ENCODE measurements at places on chromosomes 12 and 14.

- H3K4me1 ChIP-seq = peaks cover 41% of the 10 kb centered on the region
- DNase-seq = no peak
- peak overlapping the region; percentile 96 for H3K27ac ChIP-seq
- H3K4me3 ChIP-seq = no peak overlapping the region
- H3K36me3 ChIP-seq = no peaks in the 10 kb centered on the region
Observed at GRCh38 chr12:6222078-6222654, 22.0 kb downstream of the CD9 start.

- H3K36me3 ChIP-seq = no peaks in the 10 kb centered on the region
- no peaks in the 10 kb centered on the region for H3K27me3 ChIP-seq
- no peak for DNase-seq
- H3K27ac ChIP-seq = no peak overlapping the region
Observed at GRCh38 chr14:90533591-90534021, 136.8 kb downstream of the CALM1 start.

- no peak overlapping the region for H3K27ac ChIP-seq
- H3K4me1 ChIP-seq = no peaks in the 10 kb centered on the region
- no peaks in the 10 kb centered on the region for H3K27me3 ChIP-seq
- DNase-seq = no peak
- no peaks in the 10 kb centered on the region for H3K36me3 ChIP-seq
Observed at GRCh38 chr14:96484399-96484798, 17.8 kb upstream of the PAPOLA start.

- H3K27ac ChIP-seq = no peak overlapping the region
- no peaks in the 10 kb centered on the region for H3K27me3 ChIP-seq
- no peaks in the 10 kb centered on the region for H3K36me3 ChIP-seq
- DNase-seq = no peak
- H3K4me3 ChIP-seq = no peak overlapping the region
Observed at GRCh38 chr12:56261503-56262232, 3.5 kb upstream of the ANKRD52 start.

DNA sequence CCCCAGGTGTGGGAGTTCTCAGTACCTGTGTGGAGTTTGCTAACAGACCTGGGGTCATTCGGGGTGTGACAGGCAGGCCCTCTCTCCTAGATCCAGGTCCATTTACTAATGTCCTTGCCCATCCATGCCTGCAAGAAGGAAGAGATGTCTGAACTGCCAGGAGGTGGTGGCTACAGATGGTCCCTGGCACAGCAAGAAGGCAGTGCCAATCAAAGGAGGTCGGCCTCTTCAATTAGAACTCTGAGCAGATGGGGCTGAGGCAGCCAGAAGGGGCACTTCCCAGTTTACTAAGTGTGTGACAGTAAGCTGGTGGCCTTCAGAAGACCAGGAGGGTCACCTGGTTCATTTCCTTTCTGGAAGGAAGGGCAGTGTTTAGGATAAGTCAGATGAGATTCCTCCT lies 202.5 kb downstream of the CACNA1C start:
- no peaks in the 10 kb centered on the region for H3K36me3 ChIP-seq
- no peaks in the 10 kb centered on the region for H3K27me3 ChIP-seq
- H3K4me3 ChIP-seq = no peak overlapping the region
- DNase-seq = no peak
- no peak overlapping the region for H3K27ac ChIP-seq

- H3K4me1 ChIP-seq = no peaks in the 10 kb centered on the region
- H3K27ac ChIP-seq = no peak overlapping the region
- no peak for DNase-seq
- no peak overlapping the region for H3K4me3 ChIP-seq
- H3K36me3 ChIP-seq = no peaks in the 10 kb centered on the region
- H3K27me3 ChIP-seq = no peaks in the 10 kb centered on the region
Observed at GRCh38 chr12:77973579-77973978, 142.9 kb downstream of the NAV3 start.

- H3K4me1 ChIP-seq = peaks cover 7% of the 10 kb centered on the region
- no peak for DNase-seq
- H3K36me3 ChIP-seq = no peaks in the 10 kb centered on the region
- H3K4me3 ChIP-seq = no peak overlapping the region
Observed at GRCh38 chr14:92982956-92983355, 60.0 kb downstream of the CHGA start.

- H3K4me3 ChIP-seq = no peak overlapping the region
- no peaks in the 10 kb centered on the region for H3K4me1 ChIP-seq
- no peaks in the 10 kb centered on the region for H3K27me3 ChIP-seq
- H3K27ac ChIP-seq = no peak overlapping the region
- DNase-seq = no peak
Observed at GRCh38 chr12:89762498-89763170, 54.0 kb upstream of the ATP2B1 start.

GRCh38 chr14:67917006-67917405 lies 97.4 kb downstream of the RAD51B start:
- no peak overlapping the region for H3K27ac ChIP-seq
- H3K4me1 ChIP-seq = no peaks in the 10 kb centered on the region
- H3K36me3 ChIP-seq = no peaks in the 10 kb centered on the region

DNA sequence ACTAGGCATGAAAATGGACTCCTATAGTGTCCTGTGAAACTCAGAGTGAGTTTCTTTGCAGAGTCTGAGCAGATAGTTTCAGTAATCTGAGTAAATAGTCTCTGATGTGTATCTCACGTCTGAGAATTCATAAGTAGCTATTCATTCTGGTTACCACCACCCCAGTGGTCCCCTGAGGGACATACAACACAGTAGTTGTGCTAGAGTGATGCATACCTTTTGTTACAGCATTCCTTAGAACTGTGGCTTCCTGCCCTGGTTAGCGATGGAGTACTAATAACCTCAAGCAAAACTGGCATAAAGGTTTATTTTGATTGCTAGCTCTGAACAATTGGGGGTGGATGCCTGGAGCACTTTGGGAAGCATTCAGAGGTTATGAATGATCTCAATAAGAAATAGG lies 114.7 kb downstream of the DAAM1 start:
- H3K27ac ChIP-seq = no peak overlapping the region
- peak; percentile 32 for DNase-seq
- H3K4me1 ChIP-seq = no peaks in the 10 kb centered on the region
- H3K27me3 ChIP-seq = no peaks in the 10 kb centered on the region
- no peak overlapping the region for H3K4me3 ChIP-seq

GRCh38 chr12:94261786-94262185 lies 113.4 kb downstream of the PLXNC1 start:
- no peaks in the 10 kb centered on the region for H3K27me3 ChIP-seq
- no peaks in the 10 kb centered on the region for H3K36me3 ChIP-seq
- H3K4me1 ChIP-seq = peaks cover 2% of the 10 kb centered on the region
- H3K27ac ChIP-seq = peak overlapping the region; percentile 95

DNA sequence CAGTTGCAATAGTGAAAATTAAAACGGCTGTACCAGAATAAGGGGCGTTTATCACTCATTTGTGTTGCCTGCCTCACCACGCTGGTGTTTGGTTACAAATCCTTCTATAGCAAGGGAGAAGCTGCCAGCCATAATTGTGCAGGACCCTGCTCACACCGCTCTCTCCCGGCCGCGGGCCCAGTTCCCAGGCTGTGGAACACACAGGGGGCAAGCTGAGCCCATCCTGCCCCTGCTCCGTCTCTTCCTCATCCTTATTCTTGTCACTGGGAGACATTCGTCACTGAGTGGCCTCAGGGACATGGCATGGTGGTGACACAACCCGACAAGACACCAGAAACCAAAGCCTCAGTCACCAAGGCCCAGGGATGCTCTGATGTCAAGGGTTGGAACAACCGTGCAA lies 116.3 kb upstream of the FKBP4 start:
- H3K27me3 ChIP-seq = no peaks in the 10 kb centered on the region
- peak; percentile 22 for DNase-seq
- no peaks in the 10 kb centered on the region for H3K36me3 ChIP-seq
- H3K27ac ChIP-seq = no peak overlapping the region
- H3K4me3 ChIP-seq = no peak overlapping the region

GRCh38 chr12:31727192-31727591 lies 1.6 kb downstream of the AMN1 start:
- H3K27ac ChIP-seq = no peak overlapping the region
- H3K36me3 ChIP-seq = no peaks in the 10 kb centered on the region
- H3K4me3 ChIP-seq = no peak overlapping the region
- DNase-seq = no peak
- H3K27me3 ChIP-seq = no peaks in the 10 kb centered on the region

DNA sequence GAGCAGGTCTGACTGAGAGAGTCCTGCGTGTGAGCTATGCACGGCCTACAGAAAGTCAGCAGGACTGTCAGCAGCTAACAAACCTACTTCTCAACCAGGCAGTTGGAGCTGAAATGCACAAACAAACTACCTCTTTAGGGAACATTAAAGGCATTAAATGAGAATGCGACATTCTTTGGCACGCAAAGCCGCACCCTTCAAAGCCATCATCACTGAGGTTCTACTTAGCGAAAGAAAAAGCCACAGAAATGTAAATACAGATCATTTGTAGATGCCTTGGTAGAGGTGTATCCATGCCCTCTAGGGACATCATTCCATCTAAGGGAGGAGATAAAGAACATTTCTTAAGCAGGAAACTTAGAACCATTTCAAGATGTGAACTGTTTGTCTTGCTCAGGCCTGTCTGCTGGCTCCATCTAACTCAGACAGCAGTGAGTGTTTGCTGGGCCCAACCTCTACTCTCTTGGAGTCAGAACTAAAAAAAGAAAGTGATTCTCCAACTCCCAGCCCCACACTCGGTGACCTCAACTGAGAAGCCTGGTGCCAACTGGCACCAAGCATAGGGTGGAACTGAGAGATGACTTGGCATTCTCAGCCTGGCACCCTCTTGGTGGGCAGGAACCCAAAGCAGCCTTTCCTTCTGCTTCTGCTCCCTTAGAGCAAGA lies 63.5 kb upstream of the MBIP start:
- no peaks in the 10 kb centered on the region for H3K4me1 ChIP-seq
- H3K27me3 ChIP-seq = no peaks in the 10 kb centered on the region
- peak overlapping the region; percentile 15 for H3K27ac ChIP-seq
- no peaks in the 10 kb centered on the region for H3K36me3 ChIP-seq

DNA sequence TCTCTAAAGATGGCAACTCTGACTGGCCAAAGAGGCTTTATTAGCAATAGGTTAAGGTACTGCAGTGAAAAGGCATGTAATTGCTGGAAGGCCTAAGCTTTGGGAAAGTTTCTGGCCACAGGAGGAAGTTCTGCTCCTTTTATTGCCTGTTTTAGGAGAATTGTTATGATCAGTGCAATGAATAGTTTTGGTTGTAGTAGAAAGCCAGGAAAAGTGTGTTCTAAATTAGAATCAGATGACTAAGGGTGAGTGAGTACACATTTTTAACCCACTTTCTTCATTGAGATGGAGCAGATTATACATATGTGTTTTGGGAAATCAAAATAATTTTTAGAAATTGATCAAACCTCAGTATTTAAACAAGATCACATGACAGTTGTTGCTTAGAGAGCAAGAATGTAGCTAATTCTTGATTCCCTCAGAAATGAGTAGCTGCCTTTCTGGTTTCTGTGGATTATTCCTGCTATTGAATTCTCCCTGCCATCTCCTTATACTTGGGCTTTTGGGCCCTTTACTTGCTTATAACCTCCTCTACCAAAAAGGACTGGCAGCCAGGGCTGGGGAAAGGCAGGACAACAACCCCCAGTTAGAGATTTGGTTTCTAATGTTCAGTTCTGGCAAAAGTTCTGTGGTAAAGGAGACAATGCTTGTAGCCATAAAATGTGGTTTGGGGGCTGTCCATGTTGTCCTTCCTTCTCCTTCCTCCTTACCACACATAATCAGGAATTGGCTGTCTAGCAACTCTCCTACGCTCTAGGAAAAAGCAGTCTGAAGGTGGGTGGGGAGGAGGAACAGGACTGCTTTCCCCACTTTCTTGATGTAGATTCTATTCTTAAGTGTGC lies 217.1 kb downstream of the SLC38A4 start:
- no peak overlapping the region for H3K4me3 ChIP-seq
- H3K27me3 ChIP-seq = no peaks in the 10 kb centered on the region
- H3K4me1 ChIP-seq = no peaks in the 10 kb centered on the region
- no peak for DNase-seq

GRCh38 chr12:121246893-121247557 lies 37.1 kb downstream of the P2RX4 start:
- no peaks in the 10 kb centered on the region for H3K36me3 ChIP-seq
- no peaks in the 10 kb centered on the region for H3K27me3 ChIP-seq
- H3K4me3 ChIP-seq = no peak overlapping the region
- no peak overlapping the region for H3K27ac ChIP-seq

DNA sequence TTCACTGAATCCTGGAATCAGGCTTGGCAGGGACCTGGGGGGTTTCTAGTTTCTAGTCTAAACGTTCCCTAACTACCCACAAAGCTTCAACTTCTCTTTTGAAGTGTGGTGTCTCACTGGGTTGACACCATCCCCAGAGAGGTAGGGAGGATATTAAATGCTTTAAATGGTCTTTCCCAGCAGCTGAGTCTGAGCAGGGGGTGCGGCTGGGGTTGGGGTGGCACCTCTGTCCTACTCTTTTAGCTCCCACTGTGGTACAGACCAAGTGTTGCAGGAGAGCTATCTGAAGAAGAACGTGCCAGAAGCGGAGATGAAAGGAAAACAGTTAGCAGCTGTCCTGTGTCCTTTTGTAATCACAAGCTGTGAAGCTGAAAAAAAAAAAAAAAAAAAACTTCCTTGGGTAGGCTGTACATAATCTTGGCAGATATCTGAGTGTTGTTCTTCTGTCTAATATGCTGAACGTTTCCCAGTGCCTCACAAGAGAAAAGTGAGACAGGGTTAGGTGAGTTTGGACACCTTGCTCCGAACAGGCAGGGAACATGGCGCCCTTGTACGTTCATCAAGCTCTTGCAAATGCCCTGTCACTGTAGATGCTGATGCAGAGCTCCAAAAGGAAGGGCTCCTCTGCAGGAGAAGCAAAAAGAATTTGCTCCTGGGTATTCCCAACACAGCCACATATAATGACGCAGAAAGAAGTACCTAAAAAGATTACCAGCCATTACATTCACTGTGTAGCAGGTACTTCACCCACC lies 447.2 kb downstream of the APAF1 start:
- no peak overlapping the region for H3K27ac ChIP-seq
- no peaks in the 10 kb centered on the region for H3K36me3 ChIP-seq
- H3K4me1 ChIP-seq = no peaks in the 10 kb centered on the region
- no peaks in the 10 kb centered on the region for H3K27me3 ChIP-seq

DNA sequence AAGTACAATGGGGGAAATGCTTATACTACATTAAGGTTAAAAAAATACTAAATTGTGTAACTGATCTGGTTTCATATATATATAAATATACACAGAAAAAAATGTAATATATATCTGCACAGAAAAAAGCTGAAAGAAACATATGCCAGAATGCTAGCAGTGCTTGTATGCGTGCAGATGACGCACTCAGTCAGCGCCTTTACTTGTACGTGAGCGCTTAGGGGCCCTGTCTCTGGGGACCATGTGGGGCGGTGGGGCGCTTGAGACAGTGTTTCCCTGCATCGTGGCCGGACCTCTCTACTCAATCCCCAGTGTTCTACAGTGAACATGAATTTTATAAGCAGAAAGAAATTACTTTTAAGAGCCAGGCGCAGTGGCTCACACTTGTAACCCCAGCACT lies 7.0 kb downstream of the ANKRD9 start:
- no peak overlapping the region for H3K4me3 ChIP-seq
- no peaks in the 10 kb centered on the region for H3K36me3 ChIP-seq
- H3K27ac ChIP-seq = no peak overlapping the region
- H3K27me3 ChIP-seq = no peaks in the 10 kb centered on the region
- H3K4me1 ChIP-seq = no peaks in the 10 kb centered on the region

- H3K4me1 ChIP-seq = no peaks in the 10 kb centered on the region
- no peak overlapping the region for H3K27ac ChIP-seq
- H3K4me3 ChIP-seq = no peak overlapping the region
- no peaks in the 10 kb centered on the region for H3K27me3 ChIP-seq
Observed at GRCh38 chr12:75685617-75686225, 174.3 kb upstream of the KRR1 start.

- no peak for DNase-seq
- no peaks in the 10 kb centered on the region for H3K36me3 ChIP-seq
- no peak overlapping the region for H3K4me3 ChIP-seq
- no peaks in the 10 kb centered on the region for H3K4me1 ChIP-seq
Observed at GRCh38 chr12:98838231-98838647, 193.1 kb downstream of the APAF1 start.

Data from breast epithelium (tissue), 4 donors.